ENCODE measurements at places on chromosomes 6 and 20.

GRCh38 chr6:153103319-153103655 is 27.8 kb downstream of the RGS17 start:
- DNase-seq: no peak

DNA sequence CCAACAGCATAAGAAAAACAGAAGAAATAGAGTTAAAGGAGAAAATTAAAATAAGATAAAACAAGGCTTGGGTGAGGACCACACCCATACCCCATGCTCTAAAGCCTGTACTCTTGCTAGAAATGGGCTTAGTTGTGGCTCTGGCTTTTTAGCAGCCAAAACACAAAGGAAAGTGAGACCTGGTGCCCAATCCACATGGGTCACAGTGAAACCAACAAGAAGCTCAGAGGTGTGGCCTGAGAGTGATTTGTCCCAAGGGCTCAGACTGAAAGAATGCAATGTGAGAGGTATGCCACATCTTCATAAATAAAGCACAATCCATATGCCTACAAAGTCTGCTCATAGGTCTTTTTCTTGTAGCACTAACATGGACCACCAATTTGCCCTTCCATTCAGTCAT is 21.1 kb downstream of the HM13 start:
- DNase-seq: no peak

DNA sequence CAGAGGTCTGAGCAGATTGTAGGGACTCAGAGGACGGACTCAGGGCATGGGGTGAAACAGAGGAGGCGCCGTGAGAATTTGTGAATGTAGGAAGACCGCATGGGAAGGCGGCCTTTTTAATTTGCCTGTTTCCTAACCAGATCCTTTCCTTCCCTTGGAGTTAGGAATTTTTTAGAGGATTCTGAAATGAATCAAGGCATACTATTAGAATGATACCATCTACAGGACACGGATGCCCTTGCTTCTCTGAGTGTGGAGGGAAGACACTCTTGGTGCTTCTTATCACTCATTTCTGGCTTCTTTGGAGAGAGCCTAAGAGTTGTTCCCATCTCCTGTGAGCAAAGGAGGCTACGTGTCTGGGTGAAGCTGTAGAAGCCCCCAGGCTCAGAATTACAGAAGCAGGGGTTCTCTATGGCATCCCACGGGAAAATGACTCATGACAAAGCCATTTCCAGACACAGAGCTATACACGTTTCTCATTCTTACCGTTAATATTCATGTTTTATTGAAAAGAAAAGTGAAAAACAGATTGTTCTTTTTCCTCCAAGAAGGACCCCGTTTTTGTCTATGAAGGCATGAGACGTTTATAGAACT is 148.5 kb downstream of the EDN3 start:
- no peak for DNase-seq

DNA sequence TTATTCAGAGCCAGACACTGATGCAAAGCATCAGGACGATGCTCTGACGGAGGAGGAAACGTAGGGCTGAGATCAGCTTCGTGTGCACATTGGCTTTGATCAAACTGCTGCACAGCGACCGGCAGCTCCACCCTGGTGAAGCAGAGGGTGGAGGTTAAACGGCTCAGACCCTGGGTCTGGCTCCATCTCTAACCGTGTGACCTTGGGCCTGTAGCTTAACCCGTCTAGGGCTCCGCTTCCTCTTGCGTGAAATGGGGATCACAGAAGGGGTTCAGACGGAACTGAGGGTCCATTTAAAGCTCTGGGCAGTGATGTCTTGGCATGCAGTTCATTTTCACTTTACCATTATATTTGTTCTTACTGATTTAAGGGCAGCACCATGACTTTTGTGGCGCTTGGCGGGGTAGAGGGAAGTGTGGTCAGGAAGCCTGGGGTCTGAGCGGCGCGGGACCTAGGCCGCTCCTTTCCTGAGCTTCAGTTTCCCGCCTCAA is 644 bp downstream of the RBL1 start:
- no peak for DNase-seq

- DNase-seq: no peak
Measured at GRCh38 chr6:140966676-140967075, 1166.0 kb upstream of the GJE1 start.

DNA sequence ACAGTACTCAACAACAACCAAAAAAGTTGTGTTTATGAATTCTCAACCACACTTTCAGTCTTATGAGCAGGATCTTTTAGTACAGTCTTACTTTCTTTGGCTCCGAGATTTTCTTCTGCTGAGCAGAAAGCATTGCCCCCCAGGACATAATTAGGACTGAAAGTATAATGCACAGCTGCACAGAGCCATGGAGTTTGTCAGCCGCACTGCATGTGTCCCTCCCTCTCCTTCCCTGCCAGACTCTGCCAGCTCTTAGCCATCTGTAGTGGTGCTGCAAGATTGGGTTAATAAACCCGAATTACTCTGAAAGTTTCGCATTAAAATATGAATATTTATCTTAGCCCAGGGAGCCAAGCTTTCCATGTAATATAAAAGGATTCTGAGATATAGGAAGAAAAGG is 179.6 kb upstream of the PTCHD4 start:
- no peak for DNase-seq

GRCh38 chr6:116667623-116668022 is 943 bp downstream of the ZUP1 start:
- peak; percentile 2 for DNase-seq

DNA sequence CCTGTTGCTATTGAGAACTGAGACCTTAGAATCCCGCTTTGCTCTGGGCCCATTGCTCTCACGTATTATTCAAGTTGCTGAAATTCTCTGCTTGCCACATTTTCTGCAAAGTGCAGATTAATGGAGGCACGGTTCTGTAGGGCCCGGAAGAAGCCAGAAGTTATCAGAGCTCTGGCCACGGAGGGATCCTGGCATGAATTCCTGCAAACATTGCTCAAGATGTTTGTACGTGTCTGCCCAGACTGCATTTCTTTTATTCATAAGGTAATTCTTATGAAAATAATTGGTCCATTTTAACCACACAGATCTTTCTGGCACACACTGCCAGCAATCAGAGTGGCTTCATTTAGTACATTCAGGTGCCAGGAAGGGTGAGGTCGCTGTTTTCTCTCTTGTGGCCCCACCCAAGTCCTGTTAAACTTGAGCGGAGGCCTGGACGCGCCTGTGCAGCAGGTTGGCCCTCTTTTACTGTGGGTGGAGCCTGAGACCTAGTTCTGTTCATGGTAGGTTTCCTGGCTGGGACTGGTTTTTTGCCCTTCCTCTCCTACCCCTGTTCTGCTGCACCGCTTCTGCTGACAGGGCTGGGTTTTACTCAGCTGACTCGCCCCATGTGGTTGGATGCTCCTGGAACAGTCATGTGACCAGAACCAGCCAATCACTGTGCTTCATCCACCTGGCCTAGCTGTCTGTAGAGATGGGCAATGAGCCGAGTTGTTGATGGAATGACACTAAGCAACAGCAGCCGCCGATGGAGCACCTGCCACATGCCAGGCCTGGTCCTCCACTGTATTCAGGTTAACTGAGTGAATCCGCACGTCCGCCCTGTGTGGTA is 230.2 kb downstream of the CDH4 start:
- no peak for DNase-seq

- DNase-seq: no peak
Measured at GRCh38 chr20:11200423-11200822, 526.6 kb upstream of the JAG1 start.

- no peak for DNase-seq
Measured at GRCh38 chr20:11553603-11554002, 364.1 kb upstream of the BTBD3 start.

Measured in activated CD4-positive, CD25-positive, alpha-beta regulatory T cell (primary cell).